ENCODE measurements at places on chromosomes 3 and 15. TPM values are rescaled to one million over a fixed set of nuclear protein-coding genes. Genes with fewer than 3 reads are reported as not detected.

- no peak for DNase-seq
Observed at GRCh38 chr3:148092624-148093347, 604.9 kb upstream of the AGTR1 start.

DNA sequence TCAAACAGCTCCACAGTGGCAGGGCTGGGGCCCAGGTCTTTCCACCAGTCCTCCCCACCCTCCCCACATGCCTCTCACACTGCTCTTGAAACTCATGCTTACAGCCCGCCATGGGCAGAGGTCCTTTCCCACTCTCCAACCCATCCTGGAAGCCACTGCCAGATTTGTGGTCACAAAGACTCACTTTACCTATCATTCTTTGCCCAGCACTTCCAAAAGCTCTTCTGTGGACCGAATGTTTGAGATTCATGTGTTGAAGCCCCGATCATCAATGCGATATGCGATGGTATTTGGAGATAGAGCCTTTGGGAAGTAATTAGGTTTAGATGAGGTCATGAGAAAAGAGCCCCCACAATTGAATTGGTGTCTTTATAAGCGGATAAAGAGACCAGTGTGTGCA lies 247.8 kb downstream of the VPS13C start:
- DNase-seq = no peak

DNA sequence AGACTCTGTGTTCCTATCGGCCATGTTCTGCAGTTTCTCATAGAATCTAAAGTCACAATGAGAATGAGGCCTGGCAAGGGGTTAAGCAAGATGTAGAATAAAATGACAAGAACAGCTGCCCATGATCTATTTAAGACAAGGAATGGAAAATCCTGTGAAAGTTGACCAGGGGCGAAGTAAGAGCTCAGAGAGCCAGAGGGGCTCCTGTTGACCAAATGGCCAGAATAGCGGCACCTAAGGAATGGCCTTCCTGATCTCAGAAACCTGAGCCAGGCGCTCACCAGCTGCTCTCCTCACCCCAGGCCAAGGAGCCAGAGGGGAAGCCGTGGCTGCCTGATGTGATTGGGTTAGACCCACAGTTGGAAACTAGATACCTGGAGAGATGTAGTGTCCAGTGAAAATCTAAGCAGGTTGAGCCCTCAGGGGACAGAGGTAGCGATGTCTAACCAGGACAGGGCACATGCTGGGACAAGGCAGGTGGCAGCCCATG lies 106.1 kb upstream of the NDN start:
- no peak for DNase-seq

DNA sequence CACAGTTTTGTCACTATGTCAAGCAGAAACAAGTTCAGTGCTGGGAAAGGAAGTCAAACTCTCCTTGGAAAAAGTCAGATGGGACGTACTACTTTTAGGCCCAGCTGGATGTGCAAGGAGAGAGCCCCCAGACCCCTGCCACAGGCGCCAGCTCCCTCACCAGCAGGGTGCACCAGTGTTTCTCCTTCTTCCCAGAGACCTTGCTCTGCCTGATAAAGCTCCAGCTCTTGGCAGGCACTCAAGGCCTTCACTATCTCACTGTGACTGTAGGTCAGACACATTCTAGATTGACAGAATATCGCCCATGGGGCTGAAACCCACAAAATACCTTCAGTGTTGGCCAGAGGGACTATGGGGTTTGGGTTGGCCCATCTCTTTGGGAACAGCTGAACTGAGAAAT lies 54.8 kb upstream of the CHRNB4 start:
- DNase-seq = no peak

DNA sequence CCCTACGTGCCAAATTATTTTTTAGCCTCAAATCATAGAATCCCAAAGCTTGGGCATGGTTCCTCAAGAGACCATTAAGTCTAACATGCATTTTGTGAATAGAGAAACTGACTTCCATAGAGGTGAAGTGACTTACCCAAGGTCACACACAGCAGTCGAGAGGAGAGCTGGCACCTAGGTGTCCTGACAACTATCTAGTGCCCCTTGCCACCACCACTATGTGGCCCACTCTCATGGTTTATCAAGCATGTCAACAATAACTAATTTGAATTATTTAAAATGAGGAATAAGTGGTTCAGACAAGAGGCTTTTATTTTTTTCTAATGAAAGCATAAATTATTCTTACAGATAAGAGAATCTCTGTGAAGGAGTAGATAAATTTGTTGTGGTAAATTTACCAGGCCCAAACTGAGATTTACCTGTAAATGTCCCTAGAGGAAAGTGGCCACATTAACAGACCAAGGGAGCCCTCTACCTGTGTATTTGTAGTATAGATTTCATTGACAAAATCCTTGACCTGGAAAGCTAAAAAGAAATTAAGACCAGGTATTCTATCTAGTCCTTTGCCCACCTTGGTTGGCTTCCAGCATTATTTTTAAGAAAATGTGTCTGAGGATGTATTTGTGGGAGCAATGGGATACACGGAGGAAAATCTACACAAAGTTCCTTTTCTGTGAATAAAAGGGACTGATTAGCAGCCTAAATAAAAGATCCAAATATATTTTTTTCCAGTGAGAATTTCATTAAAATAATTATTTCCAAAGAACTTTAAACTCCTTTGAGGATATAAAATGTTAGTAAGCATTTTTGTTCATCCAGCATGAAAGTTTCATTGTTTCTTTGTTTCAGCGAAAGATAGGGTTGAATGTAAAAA lies 49.1 kb downstream of the IQCH start:
- DNase-seq = no peak

DNA sequence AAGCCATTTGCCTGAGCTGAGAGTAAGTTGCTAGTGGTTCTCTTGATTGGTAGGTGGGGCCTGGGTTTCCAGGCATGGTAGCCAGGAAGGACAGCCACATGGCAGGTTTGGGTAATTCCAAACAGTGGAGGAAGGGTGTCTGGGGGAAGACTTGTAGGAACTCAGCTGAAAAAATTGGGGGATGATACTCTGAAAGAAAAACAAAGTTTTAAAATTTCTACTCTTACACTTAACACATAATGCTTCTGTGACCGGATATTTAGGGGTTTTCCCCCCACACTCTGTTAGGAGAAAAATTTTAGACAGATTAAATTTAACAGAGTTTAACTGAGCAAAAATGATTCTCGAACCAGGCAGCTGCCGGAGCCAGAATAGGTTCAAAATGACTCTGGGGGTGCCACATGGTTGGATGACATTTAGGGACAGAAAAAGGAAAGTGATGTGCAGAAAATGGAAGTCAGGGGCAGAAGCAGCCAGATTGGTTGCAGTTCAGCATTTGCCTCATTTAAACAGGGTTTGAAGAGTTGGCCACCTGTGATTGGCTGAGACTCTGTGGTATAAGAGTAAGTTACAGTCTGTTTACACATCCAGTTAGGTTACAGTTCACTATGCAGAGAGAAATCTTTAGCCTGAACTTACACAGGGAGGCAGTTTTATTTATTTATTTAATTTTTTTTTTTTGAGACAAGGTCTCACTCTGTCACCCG lies 8.1 kb downstream of the B2M start:
- no peak for DNase-seq

DNA sequence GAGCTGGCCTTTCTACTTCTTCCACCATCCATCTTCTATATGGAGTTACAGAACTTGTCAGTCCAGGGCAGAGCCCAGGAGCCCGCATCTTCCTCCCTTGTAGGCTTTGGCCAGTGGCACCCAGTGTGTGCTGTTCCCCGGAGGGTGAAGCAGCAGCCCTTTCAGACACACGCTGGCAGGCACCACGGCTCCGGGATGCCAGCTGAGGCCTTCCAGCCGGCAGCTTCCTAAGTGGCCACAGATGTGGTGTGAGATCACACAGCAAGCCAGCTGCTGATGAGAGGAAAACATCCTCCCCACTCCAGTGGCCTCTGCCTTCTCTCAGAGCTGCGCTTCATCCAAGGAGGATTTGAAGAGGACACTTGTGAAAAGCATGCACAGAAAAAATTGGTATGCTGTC lies 24.1 kb downstream of the CRABP1 start:
- DNase-seq = peak; percentile 34

GRCh38 chr15:93241696-93242585 lies 152.9 kb upstream of the RGMA start:
- no peak for DNase-seq

GRCh38 chr3:177250151-177250550 lies 52.9 kb upstream of the TBL1XR1 start:
- DNase-seq = no peak

- DNase-seq = no peak
Observed at GRCh38 chr15:25072857-25073476, 118.2 kb downstream of the SNRPN start.

DNA sequence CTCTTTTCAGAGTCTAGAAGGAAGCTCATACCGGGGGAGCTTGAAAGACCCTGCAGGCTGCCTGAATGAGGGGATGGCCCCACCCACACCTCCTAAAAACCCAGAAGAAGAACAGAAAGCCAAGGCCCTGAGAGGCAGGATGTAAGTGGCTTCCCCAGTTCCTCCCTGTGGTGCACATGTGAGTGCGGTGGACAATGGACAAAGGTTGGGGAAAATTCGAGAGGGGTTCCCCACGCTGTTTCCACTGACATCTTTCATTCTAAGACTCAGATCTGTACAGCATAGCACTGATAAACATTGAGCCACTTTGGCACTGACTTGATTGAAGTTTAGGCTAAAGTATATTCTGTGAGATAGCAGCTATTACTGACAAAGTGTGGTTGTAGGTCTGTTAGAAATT lies 79.5 kb upstream of the UMPS start:
- DNase-seq = no peak

- no peak for DNase-seq
Observed at GRCh38 chr3:66851894-66852613, 146.1 kb upstream of the KBTBD8 start.

- no peak for DNase-seq
Observed at GRCh38 chr3:46860017-46860809, 3.0 kb downstream of the MYL3 start.

GRCh38 chr3:76107935-76108570 lies 322.7 kb upstream of the ZNF717 start:
- peak; percentile 13 for DNase-seq

DNA sequence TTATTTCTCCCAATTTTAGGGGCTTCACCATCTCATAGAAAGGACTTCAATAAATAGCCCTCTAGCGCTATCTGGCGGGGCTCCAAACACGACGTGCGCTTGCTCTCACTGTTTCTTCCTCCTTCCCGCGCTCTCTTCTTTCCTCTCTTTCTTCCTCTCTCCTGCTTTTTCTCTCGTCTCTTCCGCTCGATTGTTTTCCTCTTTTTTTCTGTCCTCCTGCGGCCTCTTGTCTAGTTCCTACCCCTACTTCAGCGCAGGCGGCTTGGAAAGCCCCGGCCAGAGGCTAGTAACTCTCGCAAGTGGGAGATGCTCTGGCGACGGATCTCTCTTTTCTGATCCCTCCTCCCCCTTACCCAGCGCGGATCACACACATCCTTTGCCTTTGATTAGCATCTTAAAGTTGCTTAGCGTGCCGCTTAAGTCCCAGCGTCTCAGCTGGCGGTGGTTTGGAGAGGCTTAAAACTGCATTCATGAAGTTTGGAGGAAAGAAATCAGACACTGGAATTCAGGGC lies 6.2 kb upstream of the MEIS2 start:
- no peak for DNase-seq

DNA sequence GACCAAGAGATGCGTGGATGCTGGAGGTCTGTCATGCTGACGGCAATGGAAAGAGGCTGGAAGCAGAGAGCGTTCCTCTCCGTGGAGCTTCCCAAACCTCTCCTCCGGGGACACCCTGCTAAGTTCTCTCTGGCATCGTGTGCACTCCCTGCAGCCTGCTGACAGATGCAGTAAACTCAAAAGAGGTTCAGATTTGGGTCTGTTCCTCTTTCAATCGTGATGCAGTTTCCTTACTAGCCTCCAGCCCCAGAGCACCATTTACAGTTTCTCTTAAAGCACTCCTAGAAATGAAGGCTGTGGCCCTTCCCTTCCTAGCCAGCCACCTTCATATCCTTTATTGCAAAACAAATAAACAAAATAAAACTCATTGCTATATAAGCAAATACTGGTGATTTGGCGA lies 47.3 kb upstream of the LRRC58 start:
- no peak for DNase-seq

GRCh38 chr3:39021029-39021428 lies 30.7 kb downstream of the SCN11A start:
- DNase-seq = no peak

- DNase-seq = no peak
Observed at GRCh38 chr3:126356373-126357264, 589 bp downstream of the KLF15 start.

DNA sequence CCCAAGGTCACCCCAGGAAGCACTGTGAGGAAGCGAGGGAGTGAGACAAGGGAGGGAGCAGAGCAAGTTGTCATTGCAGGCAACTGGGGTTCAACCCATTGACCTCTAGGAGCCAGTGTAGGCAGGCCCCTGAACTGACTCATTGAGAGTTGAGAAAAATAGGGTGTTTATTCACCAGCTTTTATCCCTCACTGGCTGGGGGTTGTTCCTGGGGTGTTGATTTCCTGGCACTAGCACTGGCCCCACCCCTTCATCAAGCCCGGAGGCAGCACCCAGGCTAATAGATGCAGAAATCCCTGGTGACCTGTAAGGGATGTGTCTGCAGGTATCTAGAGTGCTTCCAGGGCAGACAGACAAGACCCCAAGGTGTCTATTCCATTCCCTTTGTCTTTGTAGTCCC lies 183.9 kb downstream of the ARRDC4 start:
- no peak for DNase-seq

GRCh38 chr3:72043204-72044133 lies 258.5 kb upstream of the PROK2 start:
- DNase-seq = no peak

DNA sequence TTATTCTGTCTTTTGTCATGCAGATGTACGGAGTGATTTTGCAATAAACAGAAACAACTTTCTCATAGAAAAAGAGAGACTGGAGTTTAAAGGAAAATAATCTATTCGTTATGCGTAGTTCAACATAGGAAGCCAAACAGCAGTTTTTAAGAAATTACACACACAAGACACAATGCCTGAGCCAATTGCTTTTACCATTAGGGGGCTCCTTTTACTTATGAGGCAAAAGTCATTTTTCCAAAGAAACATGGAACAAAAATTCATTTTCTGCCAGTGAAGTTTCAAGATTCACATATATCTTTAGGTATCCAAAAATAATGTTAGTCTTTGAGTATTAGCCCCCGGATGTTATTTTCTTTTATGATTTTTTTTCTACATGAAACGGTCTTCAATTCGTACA lies 10.7 kb downstream of the CNTN6 start:
- no peak for DNase-seq

CLDN18 gene
- total RNA-seq = not detected

A4GNT gene
- not detected for total RNA-seq

SMAD6 gene
- total RNA-seq = 16.2 TPM

LSAMP gene
- total RNA-seq = 7.9 TPM

DYNC1LI1 gene
- total RNA-seq = 37.6 TPM

NR1I2 gene
- 0.10 TPM for total RNA-seq

ROPN1 gene
- 0.69 TPM for total RNA-seq

GBE1 gene
- total RNA-seq = 31.9 TPM

CNOT10 gene
- 30.3 TPM for total RNA-seq

ITIH4 gene
- total RNA-seq = 4.6 TPM

PRSS50 gene
- 0.89 TPM for total RNA-seq

LAMB2 gene
- 379 TPM for total RNA-seq

ANKRD63 gene
- total RNA-seq = not detected

SEMA3G gene
- 16.2 TPM for total RNA-seq

CASR gene
- not detected for total RNA-seq

Data from skin of body (tissue), 3 donors.